ENCODE measurements at places on chromosomes 12 and 14. TPM values are rescaled to one million over a fixed set of nuclear protein-coding genes. Genes with fewer than 3 reads are reported as not detected.

- DNase-seq = no peak
These were observed 2.0 kb downstream of the B4GALNT1 start for GRCh38 chr12:57630891-57631433.

- no peak for DNase-seq
These were observed 18.2 kb upstream of the CACNA2D4 start for GRCh38 chr12:1936406-1937320.

DNA sequence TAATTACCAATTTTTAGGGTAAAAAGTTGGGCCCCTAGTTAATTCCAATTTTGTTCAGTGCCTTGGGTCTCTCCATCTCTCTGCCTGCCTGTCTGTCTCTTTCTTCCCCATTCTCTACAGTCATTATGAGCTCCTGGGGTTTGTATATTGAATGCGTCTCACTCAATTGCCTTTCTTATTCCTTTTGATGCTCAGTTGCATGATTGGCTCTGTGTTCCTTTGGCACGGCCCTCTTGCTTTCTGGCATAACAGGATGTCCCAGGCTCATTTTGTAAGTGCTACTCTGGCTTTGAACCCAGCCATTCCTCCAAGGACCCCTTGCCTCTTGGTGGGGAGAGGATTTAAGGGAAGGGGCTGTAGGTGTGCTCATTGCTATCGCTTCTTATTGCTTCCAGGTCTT, 35.6 kb downstream of the ZNF664 start:
- no peak for DNase-seq

DNA sequence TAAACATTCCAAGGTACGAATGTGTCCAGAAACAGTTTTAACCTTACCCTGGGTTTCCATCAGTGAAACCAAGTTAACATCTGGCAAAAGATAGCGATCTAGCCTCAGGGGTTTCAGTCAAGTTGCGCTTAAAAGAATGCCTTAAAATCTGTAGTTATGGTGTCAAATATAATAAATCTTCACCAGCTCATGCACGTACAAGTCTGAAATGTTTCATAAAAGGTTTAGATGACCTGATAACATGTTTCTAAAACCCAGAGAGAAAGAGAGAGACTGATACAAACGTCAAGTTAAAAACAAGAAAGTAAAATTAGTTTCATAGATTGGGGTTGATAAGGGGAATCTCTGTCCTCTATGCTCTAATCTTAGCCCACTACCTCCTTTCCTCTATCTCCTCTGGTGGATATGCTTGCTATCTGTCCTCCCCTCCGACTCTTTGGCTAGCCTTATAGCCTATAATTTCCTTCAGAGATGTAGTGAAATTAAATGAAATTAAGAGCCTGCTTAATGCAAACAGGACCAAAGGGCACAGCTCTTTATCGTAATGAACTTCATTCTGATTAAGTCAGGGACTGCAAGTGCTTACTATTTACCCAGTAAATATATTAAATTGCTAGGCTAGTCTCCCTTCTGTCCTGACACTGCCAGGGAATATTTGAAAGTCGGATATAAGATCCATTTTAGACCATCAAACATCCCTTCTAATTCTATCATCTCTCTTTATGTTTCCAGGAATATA, 18.4 kb upstream of the FOS start:
- DNase-seq = no peak

- no peak for DNase-seq
These were observed 37.7 kb downstream of the CCDC177 start for GRCh38 chr14:69536971-69537370.

- DNase-seq = no peak
These were observed 11.3 kb downstream of the SELPLG start for GRCh38 chr12:108622421-108622820.

AKAP6 gene
- 64.6 TPM for polyA plus RNA-seq

Data from forelimb muscle (tissue), 1 donor.